SIG-M5 (cell line): ENCODE measurements at places on chromosomes 1 and 21.

DNA sequence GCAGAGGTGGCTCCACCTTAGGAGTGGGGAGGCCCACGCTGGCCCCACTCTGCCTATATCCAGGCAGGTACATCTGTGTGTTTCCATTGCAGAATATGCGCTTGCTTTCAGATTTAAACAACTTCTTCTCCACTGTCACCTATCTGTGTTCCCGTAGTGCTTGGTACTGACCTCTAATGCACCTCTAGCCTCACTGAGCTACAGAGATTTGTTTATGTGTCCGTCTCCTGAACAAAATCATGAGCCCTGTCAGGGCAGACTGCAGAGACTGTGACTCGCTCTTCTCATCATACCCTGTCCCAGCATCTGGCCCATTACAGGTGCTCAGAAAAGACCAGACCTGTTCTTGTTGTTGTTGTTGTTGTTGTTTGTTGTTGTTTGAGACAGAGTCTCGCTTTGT is 14.5 kb upstream of the LRRC38 start:
- DNase-seq: no peak

GRCh38 chr21:24115141-24115540 is 1492.1 kb downstream of the MRPL39 start:
- no peak for DNase-seq

- DNase-seq: no peak
Observed at GRCh38 chr1:40774266-40774998, 9.2 kb upstream of the KCNQ4 start.

GRCh38 chr1:114956570-114956969 is 73.1 kb upstream of the TSHB start:
- no peak for DNase-seq

- DNase-seq: no peak
Observed at GRCh38 chr1:41623736-41624135, 139.3 kb upstream of the EDN2 start.

GRCh38 chr1:156111355-156111962 is 3.1 kb upstream of the LMNA start:
- DNase-seq: no peak

GRCh38 chr21:18954441-18954844 is 550.9 kb upstream of the TMPRSS15 start:
- DNase-seq: no peak

DNA sequence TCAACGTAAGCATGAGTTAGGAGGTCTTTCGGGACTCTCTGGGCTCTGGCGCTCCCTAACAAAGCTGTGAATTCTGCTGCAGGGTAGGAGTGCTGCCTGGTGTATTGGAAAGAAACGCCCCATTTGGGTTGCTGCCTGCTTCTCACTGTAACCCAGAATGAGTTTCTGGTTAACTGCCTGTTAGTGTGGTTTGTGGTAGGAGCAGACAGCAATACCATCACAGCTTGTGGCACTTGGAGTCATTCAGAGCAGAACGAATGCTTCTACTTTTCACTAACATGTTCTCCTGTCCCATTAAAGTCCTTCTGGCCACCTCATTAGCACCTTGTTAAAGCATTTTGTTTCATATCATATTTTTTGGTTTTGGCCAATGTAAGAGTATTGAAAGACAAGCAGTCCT is 18.1 kb downstream of the MAP3K7CL start:
- no peak for DNase-seq

DNA sequence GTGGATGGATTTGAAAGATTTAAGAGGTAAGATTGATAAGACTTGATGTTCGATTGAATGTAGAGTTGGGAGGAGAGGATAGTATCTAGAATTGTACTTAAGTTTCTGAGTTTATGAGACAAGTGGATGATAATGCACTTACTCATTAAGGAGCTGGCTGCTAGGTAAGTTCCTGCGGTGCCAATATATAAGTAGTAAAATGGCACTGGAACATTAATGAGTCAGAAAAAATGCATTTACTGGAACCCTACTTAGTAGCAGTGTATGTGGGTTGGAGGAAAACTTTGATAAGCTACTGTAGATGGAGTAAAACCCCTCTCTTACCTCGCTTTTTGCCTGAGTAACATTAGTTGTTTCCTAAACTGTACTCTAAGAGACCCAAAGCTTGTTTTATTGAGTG is 68.2 kb downstream of the ZFYVE9 start:
- DNase-seq: no peak
